ENCODE measurements at places on chromosomes 7 and 10.

DNA sequence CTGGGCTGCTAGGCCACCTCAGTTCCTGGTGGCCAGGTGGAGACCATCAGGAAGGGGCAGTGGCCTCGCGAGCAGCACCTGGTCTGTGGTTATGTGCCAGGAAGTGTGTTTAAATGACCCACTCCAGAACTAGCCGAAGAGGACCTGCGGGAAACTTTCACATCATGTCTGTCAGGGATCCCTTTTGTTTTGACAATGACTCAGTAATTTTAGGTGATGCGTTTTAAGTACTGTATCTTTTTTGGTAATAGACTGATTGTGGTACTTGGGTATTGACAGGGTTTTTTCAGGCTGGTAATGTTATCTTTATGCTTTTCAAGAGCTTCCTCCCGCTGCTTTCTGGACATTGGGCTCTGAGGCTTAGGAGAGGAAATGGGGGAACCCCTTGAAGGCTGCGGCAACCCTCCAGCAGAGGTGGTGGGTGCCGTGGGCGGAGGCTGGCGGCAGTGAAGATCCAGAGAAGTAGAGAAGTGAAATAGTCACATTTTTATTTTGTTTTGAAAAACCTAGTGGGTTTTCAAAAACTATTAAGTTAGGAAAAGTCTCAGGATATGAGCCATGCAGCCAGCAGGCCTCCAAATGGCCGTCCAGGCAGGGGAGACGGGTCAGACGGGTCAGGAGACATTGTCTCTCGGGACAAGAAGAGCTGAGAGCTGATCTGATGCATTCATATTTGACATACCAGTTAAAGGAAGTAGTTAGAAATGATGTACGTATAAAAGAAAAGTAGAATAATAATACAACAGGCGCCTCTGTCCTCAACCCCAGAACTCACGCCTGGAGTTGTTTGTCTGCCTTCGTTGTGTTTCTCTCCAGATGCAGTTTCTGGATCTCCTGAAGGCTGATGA, 27.7 kb downstream of the PPP2R2D start:
- no peak for DNase-seq

DNA sequence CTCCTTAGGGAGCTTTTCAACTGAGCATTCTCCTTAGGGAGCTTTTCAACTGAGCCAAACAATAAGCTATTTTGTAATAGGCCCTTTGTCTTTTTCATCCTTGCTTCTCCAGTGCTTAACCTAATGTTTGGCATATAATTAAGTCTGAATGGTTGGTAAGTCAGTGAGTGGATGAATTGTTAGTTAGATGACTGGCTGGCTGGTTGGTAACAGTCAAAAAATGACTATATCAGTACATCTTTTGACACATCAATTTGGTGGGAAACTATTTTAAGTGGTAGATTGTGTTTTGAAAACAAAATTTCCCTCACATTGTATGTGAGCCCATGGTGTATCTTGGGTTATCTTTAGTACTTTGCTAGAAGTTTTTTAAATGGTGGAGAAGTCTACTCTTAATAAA, 16.4 kb downstream of the ING3 start:
- no peak for DNase-seq

DNA sequence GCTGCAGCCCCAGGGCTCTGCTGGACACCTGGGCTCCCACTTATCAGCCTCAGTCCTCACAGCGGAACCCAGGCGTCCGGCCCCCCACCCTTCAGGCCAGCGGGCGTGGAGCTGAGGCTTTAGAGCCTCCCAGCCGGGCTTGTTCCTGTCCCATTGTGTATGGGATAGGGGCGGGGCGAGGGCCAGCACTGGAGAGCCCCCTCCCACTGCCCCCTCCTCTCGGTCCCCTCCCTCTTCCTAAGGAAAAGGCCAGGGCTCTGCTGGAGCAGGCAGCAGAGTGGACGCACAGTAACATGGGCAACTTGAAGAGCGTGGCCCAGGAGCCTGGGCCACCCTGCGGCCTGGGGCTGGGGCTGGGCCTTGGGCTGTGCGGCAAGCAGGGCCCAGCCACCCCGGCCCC, 2.7 kb downstream of the NOS3 start:
- peak; percentile 86 for DNase-seq

DNA sequence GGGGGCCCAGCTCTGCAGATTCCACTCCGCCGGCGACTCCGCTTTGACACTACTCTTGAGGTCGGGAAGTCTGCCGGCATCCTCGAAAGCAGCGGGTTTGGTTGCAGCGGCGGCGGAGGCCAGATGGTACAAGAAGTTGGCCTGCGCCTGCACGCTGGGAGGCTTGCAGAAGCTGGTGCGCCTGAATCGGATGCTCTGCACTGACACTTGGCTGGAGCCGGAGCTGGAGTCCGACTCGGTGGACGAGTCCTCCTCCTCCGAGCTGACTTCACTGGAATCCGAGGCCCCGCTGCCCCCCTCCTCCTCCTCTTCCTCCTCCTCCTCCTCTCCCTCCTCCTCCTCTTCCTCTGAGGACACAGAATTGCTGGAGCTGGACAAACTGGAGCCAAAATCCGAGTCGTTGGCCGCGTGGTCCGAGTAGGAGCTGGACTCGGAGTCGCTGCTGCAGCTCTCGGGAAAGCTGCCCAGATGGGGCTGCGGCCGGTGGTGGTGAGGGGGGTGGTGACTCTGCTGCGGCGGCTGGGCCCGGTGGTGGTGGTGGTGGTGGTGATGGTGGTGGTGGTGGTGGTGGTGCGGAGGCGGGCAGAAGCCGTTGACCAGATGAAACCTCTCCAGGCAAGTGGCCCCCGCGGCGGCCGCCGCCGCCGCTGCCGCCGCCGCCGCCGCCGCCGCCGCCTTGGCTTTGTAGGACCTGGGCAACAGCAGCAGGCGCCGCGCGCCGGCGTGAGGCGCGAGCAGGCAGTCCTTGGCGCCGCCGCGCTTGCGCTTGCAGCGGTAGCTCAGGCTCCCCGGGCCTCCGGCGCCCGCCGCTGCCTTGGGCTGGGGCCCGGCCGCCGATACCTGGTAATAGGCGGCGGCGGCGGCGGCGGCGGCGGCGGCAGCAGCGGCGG, 9.0 kb downstream of the SKIDA1 start:
- peak; percentile 73 for DNase-seq

DNA sequence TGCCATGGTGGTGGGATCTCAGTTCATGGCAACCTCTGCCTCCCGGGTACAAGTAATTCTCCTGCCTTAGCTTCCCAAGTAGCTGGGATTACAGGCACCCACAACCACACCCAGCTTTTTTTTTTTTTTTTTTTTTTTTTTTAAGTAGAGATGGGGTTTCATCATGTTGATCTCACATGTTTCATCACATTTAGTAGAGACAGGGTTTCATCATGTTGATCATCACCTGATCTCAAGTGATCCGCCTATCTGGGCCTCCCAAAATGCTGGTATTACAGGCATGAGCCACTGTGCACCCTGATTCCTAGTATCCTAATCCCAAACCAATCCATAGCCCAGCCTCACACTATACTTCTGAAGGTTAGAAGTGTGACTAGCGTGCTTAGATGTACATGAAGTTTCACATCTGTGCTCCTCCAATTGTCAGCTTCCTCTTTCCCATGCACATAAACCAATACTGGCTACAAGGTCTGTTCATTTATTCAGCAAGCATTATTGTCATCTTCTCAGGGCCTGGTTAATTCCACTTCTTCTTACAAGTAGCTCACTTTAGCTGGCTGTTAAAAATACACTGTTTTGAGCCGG, 6.8 kb upstream of the NAT16 start:
- DNase-seq: no peak

GRCh38 chr10:14240253-14241189, 90.2 kb downstream of the FRMD4A start:
- DNase-seq: peak; percentile 60

GRCh38 chr10:91909117-91909677, at the start of gene FGFBP3:
TSS of gene FGFBP3 (minus strand) at chr10:91909486. CDS start at chr10:91908969, 517 bp downstream.
- peak; percentile 75 for DNase-seq

GRCh38 chr7:110017405-110017804, 1073.5 kb upstream of the LRRN3 start:
- DNase-seq: no peak

DNA sequence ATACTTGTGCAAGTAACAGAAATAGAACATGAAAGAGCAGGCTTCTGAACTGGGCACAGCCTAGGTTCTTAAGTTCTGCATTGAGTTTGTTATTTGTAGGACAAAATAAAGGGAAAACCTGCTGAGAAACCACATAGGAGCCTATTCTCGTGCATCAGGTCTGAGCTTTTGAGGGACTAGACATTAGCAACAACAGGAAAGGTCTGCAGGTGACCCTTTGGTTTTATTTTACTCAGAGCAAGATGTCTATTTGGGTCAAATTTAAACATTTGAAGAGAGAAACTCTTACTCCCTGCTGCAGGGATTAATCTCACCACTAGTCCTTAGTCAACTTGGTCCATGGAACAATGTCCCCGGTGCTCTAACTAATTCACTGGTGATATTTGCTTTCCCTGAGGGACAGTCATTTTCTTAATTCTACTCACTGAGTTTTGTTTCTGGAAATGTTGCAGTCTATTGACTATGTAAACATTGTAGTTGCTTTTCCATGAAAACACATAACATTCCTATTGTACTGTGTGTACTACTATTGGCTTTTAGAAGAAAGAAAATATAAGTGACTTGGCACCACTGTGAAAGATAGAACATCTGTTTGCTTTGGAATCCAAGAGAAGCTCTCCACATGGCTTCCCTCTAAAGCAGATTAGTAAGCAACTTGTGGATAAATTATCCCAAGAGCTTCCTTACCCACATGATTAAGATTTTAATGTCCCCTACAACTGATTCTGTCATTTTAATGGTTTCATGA, 108.2 kb downstream of the CHRM2 start:
- peak; percentile 2 for DNase-seq

DNA sequence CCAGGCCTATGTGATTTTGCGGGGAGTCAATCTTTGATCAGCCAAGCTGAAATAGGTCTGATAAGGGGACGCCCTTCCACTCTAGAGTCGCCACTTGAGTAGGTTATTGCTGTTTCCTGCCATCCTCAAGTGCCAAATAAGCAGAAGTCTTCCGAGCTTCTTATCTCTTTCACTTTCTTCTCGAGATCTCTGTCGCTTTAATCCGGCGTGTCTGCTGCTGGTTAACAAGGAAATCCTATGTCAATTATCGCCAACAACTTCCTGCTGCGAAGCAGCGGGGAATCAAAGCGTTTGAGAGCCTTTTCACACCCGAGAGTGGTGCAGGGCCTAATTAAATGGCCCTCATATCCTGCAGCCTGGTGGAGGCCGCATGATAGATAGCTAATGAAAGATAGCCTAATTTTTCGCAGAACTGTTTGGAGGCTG, 215.9 kb downstream of the RAB11FIP2 start:
- DNase-seq: peak; percentile 27

GRCh38 chr10:78579995-78580394, 488.8 kb upstream of the ZMIZ1 start:
- DNase-seq: no peak

DNA sequence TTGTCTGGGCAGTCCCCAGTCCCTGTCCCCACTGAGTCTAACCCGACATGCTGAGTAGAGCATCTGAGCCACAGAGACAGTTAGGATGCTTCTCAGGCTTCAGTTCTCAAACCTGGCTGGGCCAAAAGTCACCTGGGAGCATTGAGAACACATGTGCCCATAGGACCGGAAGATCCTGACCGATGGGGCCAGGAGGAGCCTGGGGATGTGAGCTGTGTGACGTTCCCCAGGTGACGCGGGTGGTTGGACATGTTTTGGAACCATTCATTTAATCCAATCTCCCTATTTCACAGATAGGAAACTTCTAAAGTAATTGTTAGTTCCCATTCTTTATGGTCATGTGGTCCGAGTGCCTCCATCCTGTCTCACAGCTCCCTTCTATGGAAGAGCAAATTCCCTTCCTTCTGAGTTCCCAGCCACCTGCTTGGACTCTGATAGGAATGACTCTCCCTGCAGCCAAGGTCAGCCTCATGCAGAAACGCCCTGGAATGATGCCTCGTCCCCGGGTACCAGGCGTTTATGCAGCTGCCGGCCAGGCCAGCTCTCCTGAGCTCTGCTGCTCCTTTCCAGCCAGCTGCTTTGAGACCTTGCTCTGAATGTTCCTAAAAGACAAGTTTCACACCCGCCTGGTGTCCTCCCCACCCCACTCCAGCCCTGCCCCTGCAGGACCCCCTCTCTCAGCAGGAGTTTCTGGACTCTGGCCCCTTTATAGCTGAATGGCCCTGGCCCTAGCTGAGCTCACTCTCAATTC, 166.5 kb upstream of the RHEB start:
- DNase-seq: peak; percentile 54

DNA sequence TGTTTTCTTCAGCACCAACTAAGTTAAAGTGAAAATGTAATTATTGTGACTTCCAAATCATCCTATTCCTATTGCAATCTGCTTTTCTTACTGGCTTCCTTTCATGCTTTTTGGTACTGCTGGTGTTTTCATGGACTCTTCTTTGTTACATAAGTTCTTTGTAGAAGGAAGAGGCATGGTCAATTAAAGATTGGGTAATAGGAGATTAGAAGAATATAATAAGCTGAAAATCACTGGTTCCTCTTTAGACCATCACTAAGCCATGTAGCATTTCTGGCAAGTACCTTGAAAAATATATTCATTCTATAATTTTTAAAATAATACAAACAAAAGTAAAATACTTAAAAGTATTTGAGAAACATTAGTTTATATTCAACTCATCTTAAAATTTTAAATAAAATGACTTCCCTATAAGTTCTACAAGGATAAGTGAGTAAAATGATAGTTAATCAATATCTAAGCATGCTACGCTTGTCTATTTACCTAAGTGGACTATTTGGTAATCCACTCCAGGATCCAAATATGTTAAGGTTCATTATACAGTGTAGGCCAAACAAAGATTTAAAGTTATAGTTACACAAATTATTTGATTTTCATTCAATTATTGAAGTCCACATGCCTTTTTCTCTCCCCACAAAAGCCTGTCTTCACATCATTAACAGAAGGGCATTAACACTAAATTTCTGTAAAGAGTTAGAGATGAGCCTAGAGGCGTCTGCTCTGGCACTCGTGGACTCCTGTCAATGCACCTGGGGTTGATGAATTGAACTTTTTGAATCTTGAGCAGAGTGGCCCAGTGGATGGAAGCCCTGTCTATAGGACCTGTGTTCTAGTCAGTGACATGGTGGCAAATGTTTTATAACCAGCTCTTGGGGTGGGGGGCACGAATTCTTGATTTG, 408.1 kb downstream of the INHBA start:
- DNase-seq: no peak

- DNase-seq: no peak
Observed at GRCh38 chr10:52780391-52781155, 8.0 kb upstream of the MBL2 start.

DNA sequence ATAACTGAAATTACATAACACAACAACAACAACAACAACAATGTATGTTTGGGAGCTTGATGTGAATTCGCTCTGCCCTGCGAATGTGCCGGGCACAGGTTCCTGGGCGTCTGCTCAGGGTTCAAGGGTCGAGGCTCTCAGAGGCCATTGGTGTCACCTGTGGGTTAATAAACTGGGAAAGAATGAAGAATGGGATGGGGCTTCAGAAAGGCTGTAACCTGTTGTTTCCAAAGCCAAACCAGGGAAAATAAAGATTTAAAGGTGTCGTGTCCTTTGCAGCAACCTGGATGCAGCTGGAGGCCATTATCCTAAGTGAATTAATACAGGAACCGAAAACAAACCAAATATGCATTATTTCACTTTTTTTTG, 17.3 kb upstream of the KLRG2 start:
- DNase-seq: peak; percentile 20

DNA sequence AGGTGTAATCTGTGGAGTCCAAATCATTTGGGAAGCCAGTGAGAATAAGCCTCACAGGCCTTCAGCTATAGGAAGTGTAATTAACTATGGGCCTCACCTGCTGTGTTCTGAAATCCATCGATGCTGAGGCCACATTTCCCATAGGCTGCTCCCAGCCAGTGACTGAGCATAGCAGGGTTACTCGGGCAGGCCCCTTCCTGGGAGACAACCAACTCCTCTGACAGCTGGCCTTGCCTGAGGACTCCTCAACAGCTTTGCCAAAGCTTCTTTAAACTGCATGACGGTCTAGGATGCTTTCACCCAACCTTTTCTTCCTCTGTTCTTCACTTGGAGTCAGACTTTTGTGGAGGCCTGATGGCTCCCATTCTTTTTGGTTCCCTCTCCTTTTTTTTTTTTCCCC, 63.8 kb upstream of the SMNDC1 start:
- DNase-seq: no peak
